ENCODE measurements at places on chromosomes 1 and 21.

- DNase-seq: no peak
Measured at GRCh38 chr1:37317870-37318467, 156.4 kb upstream of the ZC3H12A start.

DNA sequence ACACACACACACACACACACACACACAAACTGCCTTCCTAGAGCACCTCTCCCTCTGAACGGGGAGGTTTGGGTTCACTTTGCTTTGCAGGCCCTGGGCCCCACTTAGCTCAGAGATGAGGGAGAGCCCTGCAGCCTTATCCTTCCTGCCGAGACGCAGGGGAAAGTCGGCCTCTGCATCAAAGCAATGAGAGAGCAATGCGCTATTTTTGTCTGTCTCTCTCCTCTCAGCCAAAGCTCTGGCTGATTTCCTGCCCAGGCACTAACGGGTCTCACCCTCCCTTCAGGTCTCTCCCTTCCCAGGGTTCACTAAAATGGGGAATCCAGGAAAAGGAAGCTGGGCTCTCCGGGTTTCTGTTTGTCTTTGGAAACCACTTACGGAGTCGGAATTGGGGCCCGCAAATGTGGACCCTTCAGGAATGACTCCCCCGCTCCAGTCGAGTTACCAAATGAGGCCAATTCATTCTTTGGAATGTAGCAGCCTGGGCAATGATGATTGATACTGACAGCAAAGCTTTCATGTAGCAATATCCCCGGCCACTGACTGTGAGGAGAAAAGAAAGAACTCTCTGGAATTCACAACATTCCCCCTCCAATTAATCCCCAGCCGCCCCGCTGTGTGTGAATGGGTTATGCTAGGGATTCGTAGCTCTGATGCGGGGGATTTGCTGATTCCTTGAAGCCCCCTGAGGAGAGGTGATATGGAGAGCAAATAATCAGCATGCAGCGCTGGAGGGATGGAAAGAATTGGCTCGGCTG is 61.5 kb upstream of the WLS start:
- DNase-seq: no peak

DNA sequence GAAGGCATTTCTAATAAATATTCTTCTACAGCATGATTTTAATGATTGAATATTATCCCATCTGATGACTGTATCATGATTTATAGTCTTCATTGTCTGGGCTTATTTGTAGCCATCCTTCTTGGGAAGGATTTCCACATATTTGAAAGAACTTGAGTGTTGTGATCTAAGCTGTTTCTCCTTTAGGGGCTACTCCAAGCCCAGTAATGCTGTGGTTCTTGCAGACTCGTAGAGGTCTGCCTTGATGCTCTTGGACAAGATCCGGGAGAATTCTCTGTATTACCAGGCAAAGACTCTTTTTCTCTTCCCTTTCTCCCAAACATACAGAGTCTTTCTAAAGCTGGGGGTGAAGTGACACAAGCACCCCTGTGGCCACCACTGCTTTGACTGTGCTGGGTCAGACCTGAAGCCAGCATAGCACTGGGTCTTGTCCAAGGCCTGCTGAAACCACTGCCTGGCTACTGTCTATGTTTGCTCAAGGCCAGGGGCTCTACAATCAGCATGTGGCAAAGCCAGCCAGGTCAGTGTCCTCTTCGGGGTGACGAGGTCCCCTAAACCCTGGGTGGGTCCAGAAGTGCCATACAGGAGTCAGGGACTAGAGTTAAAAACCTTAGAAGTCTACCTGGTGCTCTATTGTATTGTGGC is 107.4 kb downstream of the GIPC2 start:
- no peak for DNase-seq

DNA sequence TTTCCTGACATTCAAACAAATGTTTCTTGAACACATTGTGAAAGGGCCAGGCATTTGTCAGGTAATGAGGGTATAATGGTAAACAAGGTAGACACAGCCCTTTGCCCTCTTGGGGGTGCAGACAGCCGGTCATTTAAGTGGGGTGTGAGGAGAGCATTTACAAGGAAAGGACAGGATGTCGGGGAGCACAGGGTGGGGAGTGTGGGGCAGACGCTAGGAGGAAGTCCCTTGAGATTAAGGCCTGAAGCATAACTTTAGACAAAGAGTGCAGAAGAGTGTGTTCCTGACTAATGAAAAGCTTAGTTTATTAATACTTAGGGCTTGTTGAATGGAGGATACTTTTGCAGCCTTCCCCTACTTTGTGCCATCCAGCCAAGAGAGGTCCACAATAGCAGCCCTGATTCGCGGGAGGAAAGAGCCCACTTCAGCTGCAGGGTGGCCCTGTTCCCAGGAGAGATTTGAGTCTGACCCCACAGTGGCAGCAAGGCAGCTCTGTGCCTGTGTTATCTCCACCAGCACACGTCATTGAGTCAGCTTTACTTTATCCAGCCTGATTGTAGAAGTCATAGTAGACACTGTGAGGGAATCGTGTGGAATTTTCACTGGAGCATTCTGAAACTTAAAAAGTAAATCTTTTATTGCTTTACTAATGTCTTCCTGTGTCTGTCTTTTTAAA is 35.1 kb downstream of the MPZL1 start:
- no peak for DNase-seq

DNA sequence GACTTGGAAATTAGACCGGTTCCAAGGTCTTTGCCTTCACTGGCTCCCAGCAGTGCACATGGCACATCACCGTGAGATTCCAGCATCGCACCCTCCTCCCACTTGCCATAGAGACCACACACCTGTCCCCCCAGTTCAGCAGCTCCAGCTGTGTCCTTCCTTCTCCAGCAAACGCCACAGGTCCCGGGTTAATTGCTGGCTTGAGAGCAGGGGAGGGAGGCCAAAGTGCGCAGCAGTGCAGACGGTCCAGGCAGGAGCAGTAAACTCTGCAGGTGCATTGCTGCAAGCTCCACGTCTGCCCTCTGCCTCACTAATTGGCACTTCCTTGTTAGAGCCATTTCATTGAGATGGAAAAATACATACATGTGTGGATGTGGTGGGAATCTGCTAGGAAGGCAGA is 65.3 kb downstream of the KLHDC7A start:
- no peak for DNase-seq

DNA sequence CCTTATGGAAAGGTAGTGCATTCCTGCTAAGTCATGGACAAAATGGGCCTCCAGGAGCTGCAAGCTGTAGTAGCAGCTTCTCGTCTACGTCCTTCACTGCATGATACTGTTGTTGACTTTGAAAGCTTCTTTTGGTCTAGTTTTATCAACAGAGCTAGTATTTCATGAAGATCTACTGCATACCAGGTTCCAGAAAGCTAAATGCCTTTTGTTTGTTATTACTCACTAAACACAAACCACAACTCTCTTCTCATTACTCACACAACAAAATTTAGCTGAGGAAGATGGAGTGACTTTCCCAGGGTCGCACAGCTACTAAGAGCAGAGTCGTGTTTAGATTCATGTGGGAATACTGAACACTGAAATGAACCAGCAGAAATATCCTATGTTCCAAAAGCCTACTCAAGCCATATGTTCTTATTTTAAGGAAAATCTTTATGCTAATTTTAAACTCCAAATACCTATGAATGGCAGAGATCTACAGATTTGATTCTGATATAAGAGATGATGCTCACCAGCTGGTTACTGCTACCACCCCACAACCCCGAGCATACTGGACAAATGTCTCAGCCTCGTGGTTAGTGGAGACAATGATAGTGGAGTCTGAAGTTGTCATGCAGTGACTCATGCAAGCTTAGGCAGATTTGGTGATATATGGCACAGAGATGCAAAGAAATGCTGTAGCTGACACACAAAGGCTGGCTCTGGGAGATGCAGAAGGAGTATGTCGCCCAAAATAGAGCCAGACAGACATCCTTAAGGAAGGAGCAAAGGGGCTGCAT is 20.6 kb downstream of the PGBD2 start:
- no peak for DNase-seq

GRCh38 chr1:220243947-220244346 is 28.3 kb downstream of the RAB3GAP2 start:
- DNase-seq: no peak

DNA sequence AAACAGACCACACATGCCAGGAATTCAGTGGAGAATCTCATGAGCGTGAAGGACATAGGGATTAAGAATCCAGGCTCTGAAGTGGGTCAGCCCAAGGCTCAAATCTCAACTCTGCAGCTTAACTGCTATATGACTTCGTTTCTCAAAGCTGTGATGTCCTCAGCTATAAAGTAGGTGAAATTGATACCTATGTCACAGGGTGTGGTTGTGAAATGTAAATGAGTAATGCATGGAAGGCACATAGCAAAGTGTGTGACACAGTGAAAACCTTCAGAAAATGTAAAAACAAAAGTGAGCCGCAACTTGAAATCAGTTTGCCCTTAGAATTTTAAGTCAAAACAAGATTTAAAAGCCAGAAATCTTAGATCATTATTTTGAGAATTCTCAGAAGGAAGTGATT is 145.7 kb upstream of the PRMT6 start:
- no peak for DNase-seq

- no peak for DNase-seq
Measured at GRCh38 chr1:64962441-64962840, 3.9 kb downstream of the JAK1 start.

- DNase-seq: no peak
Measured at GRCh38 chr1:212671342-212672031, 28.2 kb downstream of the BATF3 start.

DNA sequence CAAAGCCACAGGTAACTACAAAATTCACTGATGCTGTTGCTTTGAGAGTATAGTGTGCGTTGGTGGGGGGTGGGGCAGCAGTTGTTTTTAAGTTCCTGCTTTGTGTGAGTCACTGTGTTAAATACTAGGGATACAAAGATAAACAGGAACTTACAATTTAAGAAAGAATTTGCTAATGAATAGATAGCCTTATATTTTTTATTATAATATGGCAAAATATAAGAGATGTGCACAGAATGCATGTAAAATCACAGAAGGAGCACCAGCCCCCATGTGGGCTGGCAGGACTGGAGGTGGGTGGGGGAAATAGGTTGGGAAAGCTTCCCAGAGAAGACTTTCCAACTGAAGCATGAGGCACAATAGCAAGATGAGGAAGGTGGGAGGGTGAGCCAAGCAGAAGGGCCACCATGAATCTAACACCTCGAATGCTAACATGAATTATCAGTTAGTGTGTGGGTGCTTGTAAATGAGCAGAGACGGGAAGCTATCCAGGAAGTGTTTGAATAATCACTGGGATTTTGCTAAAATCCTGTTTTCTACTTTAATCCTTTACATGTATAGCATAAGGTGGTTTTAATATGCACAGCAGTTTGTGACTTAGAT is 57.0 kb upstream of the RAVER2 start:
- no peak for DNase-seq

DNA sequence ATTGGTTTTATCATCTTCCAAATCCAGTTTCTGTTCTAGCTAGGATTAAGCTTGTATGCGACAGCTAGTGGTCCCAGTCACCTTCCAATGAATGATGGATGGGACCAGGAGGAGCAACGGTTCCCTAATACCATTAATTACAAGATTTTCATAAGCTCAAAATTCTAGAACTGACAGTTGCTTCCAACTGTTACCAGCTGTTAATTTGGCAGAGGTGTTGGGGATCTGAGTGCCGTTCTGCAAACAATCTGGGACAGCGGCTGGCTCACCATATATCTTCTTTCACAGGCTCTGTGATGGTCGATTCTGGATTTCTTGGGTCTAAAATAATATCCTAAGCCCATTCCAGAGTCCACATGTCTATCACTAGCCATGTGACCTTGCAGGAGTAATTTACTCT is 34.5 kb upstream of the RALGPS2 start:
- DNase-seq: no peak

DNA sequence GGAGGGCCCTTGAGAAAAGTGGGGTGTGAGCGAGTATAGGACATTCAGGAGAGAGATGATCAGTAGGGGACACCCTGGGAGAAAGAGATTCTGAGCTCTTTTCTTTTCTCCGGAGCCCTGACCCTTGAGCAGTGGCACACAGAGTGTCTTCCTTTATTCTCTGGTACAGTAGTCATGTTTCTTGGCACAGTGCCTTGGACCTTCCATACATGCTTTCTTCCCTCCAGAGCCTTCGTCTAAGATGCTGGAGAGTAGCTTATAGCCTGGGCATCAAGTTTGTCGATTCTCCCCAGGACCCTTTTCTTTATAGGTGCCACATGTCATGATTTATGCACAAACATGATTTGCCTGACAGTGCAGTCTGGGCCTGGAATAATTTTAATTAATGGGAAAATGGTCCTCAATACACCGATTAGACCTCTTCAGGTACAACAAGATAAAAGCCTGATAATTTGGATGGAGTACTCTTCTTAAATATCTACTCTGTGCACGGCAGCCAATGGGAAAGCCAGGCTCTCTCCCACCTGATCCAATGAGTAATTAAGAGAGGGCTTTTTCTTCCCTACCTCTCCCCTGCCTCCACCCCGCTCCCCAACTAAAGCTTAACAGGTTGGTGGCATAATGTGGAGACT is at the start of gene TBX19:
Gene TBX19 (plus strand): TSS at position 582 of the 632 bp plus-strand sequence. CDS start 214 bp downstream, outside the sequence.
- no peak for DNase-seq

GRCh38 chr1:175417316-175417715 is 224.7 kb upstream of the KIAA0040 start:
- DNase-seq: no peak

DNA sequence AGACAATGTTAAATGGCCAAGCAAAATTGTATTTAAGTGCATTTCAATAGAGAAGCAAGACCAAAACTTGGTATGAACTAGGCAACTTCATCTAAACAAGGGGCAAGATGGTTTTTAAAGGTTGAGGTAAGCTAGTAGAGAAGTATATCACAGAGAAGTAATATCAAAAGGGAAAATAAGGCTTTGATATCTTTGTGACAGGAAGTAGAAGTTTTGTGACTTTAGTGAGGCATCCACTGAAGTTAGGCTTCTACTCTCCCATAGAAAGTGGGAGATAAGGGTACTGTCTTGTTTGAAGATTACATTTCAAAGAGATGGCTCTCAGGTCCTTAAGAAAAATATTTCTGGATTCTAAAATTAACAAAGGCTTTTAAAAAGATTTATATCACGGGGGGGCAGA is 8.9 kb downstream of the OR10T2 start:
- DNase-seq: no peak

DNA sequence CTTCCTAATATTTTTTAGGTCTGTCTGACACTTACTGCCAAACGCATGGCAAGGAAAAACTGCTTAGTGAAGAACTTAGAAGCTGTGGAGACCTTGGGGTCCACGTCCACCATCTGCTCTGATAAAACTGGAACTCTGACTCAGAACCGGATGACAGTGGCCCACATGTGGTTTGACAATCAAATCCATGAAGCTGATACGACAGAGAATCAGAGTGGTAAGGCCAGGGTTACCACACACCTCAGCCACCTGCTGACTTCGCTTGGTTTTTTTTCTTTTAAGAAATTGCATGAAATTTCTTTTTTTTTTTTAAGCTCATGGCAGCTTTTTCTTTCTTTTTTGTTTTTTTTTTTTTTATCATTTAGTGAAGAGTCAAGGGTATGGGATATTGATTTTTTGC is 17.2 kb downstream of the ATP1A1 start:
- no peak for DNase-seq

- DNase-seq: no peak
Measured at GRCh38 chr1:226889616-226890330, 19.4 kb downstream of the PSEN2 start.

DNA sequence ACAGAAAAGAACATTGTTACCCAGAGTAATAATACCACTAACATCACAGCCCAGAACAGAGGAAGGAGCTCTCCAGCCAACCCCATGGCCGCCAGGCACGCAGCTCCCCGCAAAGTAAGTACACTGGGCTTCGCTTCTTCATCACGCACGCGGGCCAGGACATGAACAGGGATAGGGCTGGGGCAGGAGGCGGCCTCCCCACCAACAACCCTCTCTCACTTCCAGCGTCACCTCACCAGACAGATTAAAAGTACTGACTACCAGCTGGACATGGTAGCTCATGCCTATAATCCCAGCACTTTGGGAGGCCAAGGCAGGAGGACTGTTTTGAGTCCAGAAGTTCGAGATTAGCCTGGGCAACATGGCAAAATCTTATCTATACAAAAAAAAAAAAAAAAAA is 78.3 kb downstream of the NPHP4 start:
- DNase-seq: no peak

Measured in GM12878 (cell line).